Stimulated activated memory B cell treated with anti-CD40 and anti-IgM and Interleukin-4, amounts not matched to agents 10 μg/mL and 1 μg/mL and 100 μg/mL, for 72 hours (primary cell): ENCODE measurements at places on chromosomes 16 and 17.

DNA sequence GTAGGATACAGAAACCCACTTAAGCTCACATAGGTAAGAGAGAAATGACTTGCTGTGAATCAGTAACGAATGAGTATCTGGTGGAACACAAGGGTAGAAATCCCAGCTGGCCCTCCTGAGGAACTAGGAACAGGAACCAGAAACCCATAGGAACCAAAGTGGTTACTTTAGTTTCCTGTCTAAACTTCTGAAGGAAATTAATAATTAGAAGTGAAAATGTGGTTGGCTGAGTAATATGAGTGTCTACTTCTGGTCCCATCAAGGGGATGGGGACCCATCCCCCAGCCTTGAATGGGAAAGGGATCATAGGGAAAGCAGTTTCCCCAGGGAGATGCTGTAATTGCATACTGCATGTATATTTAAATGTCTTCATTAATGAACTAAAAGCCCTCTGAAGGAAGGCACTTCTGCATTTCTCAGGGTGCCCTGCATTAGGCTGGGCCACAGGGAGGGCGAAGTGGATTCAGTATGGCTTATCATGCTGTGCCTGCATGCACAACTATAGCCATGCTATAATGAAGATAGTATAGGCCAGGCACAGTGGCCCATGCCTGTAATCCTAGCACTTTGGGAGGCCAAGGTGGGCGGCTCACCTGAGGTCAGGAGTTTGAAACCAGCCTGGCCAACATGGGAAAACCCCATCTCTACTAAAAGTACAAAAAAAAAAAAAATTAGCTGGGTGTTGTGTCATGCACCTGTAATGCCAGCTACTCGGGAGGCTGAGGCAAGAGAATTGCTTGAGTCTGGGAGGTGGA, 45.6 kb downstream of the CYB5B start:
- peak overlapping the region; percentile 69 for H3K27ac ChIP-seq
- peak; percentile 92 for ATAC-seq
- H3K36me3 ChIP-seq, result peaks cover 12% of the 10 kb centered on the region
- H3K4me1 ChIP-seq, result peaks cover 44% of the 10 kb centered on the region

GRCh38 chr17:57506774-57507127, 238.3 kb downstream of the CCDC182 start:
- peaks cover 18% of the 10 kb centered on the region for H3K36me3 ChIP-seq
- no peak overlapping the region for H3K27ac ChIP-seq
- ATAC-seq, result no peak
- H3K4me1 ChIP-seq, result peaks cover 21% of the 10 kb centered on the region

DNA sequence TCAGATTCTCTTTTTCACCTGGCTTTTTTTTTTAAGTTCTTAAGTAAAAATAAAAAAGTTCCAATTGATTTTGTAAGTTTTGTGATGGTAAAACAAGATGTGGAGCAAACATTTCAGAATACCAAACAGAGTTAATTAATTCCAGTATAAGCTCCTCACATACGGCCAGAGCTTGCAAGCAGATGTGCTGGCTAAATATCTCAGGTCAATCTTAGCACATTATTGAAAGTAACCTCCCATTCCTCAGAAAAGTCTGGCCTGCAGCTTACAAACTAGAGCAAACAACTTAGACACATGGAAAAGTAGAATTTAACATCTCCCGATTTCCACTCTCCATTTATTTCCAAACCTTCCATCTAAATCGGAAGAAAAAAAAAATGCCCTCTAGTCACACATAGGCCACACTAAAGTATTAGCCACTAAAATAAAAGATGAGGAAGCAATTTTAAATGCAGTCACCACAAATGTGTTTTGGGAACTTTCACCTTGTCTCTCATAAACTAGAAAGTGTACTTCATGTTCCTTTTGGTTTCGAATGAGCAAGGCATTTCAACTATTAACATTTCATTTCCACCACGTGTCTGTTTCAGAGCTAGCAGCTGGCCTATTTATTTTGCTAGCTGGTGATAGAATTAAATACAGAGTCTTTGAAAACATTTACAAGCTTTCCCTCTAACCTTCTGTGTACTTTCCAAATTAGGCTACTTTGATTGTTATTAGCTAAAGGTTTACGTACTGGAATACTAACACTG, 143.3 kb downstream of the STX8 start:
- H3K27ac ChIP-seq, result no peak overlapping the region
- H3K27me3 ChIP-seq, result no peaks in the 10 kb centered on the region
- no peak overlapping the region for H3K4me3 ChIP-seq
- peak; percentile 58 for ATAC-seq

DNA sequence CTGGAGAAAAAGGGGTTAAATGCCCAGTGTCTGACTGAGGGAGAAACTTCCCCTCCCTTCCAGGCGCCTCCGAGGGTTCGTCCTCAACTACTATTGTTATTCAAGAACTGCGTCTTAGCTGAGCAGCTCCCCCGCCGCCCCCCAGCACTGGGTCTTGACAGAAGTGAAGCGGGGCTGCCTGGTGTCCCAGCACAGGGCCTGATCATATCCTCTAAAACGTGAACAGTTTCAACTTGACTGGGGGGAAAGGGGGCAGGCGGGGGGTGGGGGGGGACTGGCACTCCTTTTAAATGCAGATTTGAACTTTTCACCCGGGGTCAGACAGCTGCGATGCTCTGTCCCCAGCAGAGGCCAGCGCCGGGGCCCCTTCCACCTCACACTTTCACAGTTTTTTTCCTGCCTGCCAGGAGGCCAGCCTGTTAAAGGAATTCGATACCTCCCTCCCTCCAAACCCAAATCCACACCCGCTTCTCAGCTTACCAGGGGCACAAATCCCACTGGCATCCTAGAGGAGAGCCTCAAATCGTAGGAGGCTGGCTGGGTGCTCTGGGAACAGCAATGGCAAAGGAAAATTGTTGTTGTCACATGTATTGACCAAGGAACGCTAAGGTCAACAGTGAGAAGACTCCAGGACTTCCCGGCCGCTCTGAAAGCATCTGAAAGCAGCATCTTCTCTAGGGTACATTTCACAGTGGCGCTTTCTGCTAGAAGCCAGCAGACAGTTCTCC, 14.5 kb downstream of the ZFHX3 start:
- ATAC-seq, result no peak
- peaks cover 63% of the 10 kb centered on the region for H3K27me3 ChIP-seq
- H3K4me1 ChIP-seq, result peaks cover 60% of the 10 kb centered on the region
- H3K36me3 ChIP-seq, result no peaks in the 10 kb centered on the region
- no peak overlapping the region for H3K4me3 ChIP-seq

GRCh38 chr16:66717112-66717675, 20.7 kb upstream of the CMTM4 start:
- peaks cover 9% of the 10 kb centered on the region for H3K27me3 ChIP-seq
- no peaks in the 10 kb centered on the region for H3K4me1 ChIP-seq
- no peaks in the 10 kb centered on the region for H3K36me3 ChIP-seq
- no peak for ATAC-seq
- no peak overlapping the region for H3K27ac ChIP-seq
- H3K4me3 ChIP-seq, result no peak overlapping the region

GRCh38 chr16:4747906-4748681, 13.8 kb downstream of the DNAAF8 start:
- H3K4me3 ChIP-seq, result peak overlapping the region; percentile 15
- H3K4me1 ChIP-seq, result peaks cover 33% of the 10 kb centered on the region
- H3K27ac ChIP-seq, result peak overlapping the region; percentile 67
- H3K27me3 ChIP-seq, result peaks cover 7% of the 10 kb centered on the region

GRCh38 chr16:50293041-50293783, 26.9 kb downstream of the ADCY7 start:
- no peak overlapping the region for H3K4me3 ChIP-seq
- H3K27ac ChIP-seq, result peak overlapping the region; percentile 24
- peaks cover 18% of the 10 kb centered on the region for H3K4me1 ChIP-seq

GRCh38 chr16:12059216-12059769, 82.8 kb downstream of the SNX29 start:
- peak overlapping the region; percentile 14 for H3K27ac ChIP-seq
- H3K27me3 ChIP-seq, result no peaks in the 10 kb centered on the region
- H3K36me3 ChIP-seq, result peaks cover 49% of the 10 kb centered on the region
- peaks cover 49% of the 10 kb centered on the region for H3K4me1 ChIP-seq
- H3K4me3 ChIP-seq, result no peak overlapping the region
- ATAC-seq, result no peak

DNA sequence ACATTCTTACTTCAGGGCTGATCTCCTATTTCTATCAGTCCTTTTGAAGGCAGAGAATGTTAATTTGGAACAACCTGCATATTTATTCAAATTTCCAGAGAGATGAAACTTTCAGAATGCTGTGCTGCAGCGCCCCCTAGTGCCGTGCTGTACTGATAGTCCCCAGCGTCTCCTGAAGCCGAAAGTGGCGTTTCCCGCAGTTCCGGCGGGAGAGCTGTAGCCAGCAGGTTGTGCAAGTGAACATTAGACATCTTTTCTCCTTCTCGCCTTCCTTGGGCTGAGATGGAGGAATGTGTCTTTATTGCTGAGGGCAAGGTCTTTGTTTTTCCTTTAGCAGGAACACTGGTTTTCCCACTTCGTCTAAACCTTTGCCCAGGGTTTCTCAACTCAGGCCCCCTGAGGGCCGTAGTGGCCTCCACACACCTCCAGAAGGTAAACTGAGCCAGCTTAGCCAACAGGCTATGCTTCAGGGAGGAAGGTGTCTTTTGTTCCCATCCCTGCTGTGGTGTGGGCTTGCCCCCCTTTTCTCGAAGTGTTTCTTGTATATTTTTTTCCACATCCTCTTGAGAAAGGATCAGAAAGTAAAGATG, 26.4 kb downstream of the USP10 start:
- H3K27ac ChIP-seq, result peak overlapping the region; percentile 78
- H3K4me3 ChIP-seq, result peak overlapping the region; percentile 65
- no peaks in the 10 kb centered on the region for H3K27me3 ChIP-seq

DNA sequence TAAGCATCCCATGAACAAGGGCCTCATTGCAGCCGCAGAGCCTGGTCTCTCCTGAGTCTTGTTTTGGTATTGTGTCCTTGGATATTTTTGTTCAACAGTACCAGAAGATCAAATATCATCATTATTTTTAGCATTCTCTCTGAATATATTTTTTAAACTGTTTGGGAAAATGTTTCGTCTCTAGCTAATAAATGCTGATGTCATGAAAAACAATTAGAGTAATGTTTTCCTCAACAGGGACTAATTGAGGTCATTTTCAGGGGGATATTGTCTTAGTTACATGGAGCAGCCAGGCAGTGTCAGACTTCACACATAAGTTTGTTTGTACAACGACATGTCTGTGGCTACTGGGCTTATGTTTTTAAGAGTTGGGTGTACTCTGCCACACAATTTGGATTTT, 805.3 kb upstream of the SOX9 start:
- no peak overlapping the region for H3K27ac ChIP-seq
- H3K4me1 ChIP-seq, result no peaks in the 10 kb centered on the region
- no peak overlapping the region for H3K4me3 ChIP-seq
- no peaks in the 10 kb centered on the region for H3K36me3 ChIP-seq
- H3K27me3 ChIP-seq, result no peaks in the 10 kb centered on the region
- ATAC-seq, result no peak

DNA sequence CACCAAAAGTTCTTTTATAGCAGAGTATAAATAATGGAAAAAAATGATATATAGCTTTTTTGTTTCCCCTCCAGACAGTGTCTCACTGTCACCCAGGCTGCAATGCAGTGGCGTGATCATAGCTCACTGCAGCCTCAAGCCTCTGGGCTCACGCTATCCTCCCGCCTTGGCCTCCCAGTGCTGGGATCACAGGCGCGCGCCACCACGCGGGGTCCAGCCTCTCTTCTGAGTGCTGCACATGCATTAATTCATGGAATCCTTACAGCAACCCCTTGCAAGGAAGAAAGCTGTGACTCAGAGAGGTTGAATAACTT, 18.0 kb upstream of the ZNF629 start:
- no peak for ATAC-seq
- H3K27me3 ChIP-seq, result peaks cover 9% of the 10 kb centered on the region
- peaks cover 25% of the 10 kb centered on the region for H3K4me1 ChIP-seq
- H3K27ac ChIP-seq, result peak overlapping the region; percentile 77

DNA sequence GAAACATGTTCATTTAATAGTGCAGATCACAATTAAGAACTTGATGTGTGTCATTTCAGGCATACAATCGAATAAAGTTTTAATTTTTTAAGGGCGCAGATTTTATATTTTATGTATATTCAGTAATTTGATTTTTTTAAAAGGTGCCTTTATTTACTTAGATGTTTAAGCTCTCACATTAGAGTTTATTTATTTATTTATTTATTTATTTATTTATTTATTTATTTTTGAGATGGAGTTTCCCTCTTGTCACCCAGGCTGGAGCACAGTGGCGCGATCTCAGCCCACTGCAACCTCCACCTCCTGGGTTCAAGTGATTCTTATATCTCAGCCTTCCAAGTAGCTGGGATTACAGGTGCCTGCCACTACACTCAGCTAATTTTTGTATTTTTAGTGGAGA, 3.8 kb downstream of the B4GALNT2 start:
- H3K4me1 ChIP-seq, result peaks cover 10% of the 10 kb centered on the region
- no peaks in the 10 kb centered on the region for H3K36me3 ChIP-seq
- H3K4me3 ChIP-seq, result no peak overlapping the region
- ATAC-seq, result no peak
- no peak overlapping the region for H3K27ac ChIP-seq

DNA sequence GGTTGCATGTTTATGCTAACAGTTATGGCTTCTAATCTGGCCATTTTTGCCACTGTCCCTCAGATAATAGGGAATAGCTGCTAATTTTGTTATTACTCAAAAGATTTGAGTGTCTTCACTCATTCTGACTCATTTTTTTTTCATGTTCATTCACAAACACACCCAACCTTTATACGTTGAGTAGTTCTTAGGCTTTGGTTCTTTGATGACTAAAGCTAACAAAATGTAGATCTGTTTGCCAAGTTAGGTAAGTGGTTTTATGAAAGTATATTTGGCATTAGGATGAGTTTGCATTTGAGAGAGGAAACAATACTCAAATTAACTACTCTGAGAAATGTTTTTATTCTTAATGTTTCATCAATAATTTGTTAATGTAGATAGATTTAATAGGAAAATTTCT, 3.6 kb downstream of the MAP2K4 start:
- ATAC-seq, result no peak
- H3K27me3 ChIP-seq, result no peaks in the 10 kb centered on the region
- H3K27ac ChIP-seq, result no peak overlapping the region
- H3K4me1 ChIP-seq, result peaks cover 67% of the 10 kb centered on the region
- no peak overlapping the region for H3K4me3 ChIP-seq

DNA sequence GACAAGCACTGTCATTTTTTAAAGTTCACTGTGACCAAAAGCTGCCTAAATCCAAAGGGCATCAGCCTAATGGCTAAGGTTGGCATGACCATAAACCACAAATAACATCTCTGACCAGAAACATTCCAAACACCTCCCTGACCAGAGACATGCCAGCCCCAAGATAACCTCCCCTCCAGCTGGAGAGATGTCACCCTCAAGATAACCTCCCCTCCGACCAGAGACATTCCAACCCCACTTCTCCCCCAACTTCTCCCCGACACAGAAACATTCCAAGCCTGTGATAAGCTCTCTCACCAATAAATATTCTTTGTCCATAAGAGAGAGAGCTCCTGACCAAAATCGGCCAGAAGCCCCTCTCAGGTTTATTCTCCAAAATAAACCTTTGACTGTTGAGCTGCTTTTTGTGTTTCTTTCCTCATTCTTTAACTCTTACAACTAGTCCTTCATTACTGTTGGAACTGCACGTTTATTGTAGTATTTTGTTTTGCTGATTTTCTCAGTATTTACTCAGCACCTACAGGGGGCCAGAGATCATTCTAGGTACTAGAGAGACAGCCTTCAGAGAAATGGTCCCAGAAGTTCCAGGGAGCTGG, 325.6 kb downstream of the SLC39A11 start:
- no peaks in the 10 kb centered on the region for H3K27me3 ChIP-seq
- H3K27ac ChIP-seq, result no peak overlapping the region
- H3K4me3 ChIP-seq, result no peak overlapping the region
- peaks cover 26% of the 10 kb centered on the region for H3K36me3 ChIP-seq

- peaks cover 35% of the 10 kb centered on the region for H3K27me3 ChIP-seq
- H3K4me1 ChIP-seq, result no peaks in the 10 kb centered on the region
- no peak overlapping the region for H3K27ac ChIP-seq
- H3K4me3 ChIP-seq, result no peak overlapping the region
- ATAC-seq, result no peak
- H3K36me3 ChIP-seq, result no peaks in the 10 kb centered on the region
Observed at GRCh38 chr16:57788252-57788841, 13.9 kb downstream of the KIFC3 start.
